ENCODE measurements at places on chromosomes 7 and 10. TPM values are rescaled to one million over a fixed set of nuclear protein-coding genes. Genes with fewer than 3 reads are reported as not detected.

Gene TMEM139
- total RNA-seq: not detected

Gene MXI1
- total RNA-seq: 16.2 TPM

Gene GPR37
- total RNA-seq: not detected

Gene DPYSL4
- 1.6 TPM for total RNA-seq

Gene MOGAT3
- not detected for total RNA-seq

Gene AKAP9
- total RNA-seq: 27.2 TPM

Gene CALML5
- not detected for total RNA-seq

Gene TLX1
- total RNA-seq: not detected

Gene MARVELD1
- 39.9 TPM for total RNA-seq

Gene PRSS37
- total RNA-seq: not detected

Gene BHLHA15
- 0.39 TPM for total RNA-seq

Gene VAX1
- total RNA-seq: not detected

Gene ZNF804B
- not detected for total RNA-seq

Gene FUOM
- total RNA-seq: 16.6 TPM

Gene ELN
- total RNA-seq: 1.5 TPM

Gene DNMBP
- 38.3 TPM for total RNA-seq

Gene OGDHL
- total RNA-seq: 0.59 TPM

Gene PTN
- 0.20 TPM for total RNA-seq

Gene SPDYE11
- total RNA-seq: not detected

Gene CHST3
- 23.5 TPM for total RNA-seq

Gene STRIP2
- total RNA-seq: 12.5 TPM

Gene ARL4A
- 30.1 TPM for total RNA-seq

Gene CYP2E1
- under 0.01 TPM for total RNA-seq

Gene AGR2
- total RNA-seq: not detected

Gene GPRIN2
- total RNA-seq: not detected

Gene TLL2
- under 0.01 TPM for total RNA-seq

Gene FFAR4
- total RNA-seq: not detected

Gene MEOX2
- 4.0 TPM for total RNA-seq

All from subcutaneous preadipocyte (primary cell).